Calu3 (cell line): ENCODE measurements at places on chromosomes 13 and 19.

GRCh38 chr19:48969276-48970138 is 4.4 kb downstream of the FTL start:
- DNase-seq, result no peak

- DNase-seq, result no peak
These were observed 77.0 kb upstream of the TSC22D1 start for GRCh38 chr13:44652962-44653660.

DNA sequence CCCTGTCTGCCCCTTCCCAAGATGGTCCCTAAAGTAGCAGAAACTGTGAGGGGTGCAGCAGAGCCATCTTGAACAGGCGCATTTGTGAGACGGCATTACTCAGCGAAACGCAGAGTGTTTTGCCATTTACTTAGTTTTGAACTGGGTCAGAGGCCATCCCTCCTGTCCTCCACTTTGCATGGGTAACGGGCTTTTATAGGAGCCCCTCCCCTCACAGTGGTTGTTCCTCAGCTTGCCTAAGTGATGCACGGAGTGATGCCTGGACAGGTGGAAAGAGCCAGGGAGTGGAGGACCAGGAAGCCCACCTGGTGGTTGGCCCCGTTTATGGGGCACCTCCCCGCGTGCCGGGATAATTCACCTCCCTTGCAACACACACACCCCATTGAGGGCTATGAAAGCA is 68.0 kb upstream of the C1QTNF9 start:
- no peak for DNase-seq

DNA sequence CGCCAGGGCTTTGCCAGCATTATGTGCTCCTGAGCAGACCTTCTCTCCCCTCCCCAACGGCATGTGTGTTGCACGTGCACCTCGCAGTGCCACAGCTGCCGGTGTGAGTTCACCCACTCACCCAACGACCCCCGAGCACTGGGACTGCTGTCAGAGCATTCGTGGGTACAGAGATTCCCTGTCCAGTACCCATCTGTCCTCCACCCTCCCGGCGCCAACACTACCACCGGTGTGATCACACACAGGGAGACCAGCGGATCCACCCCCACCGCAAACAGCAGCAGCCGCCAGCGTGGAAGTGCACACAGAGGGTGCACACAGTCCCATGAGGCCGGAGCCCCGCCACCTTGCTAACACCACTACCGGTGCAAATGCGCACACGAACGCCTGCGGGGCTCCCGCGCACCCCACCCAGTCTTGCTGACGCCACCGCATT is 15.9 kb downstream of the LILRA1 start:
- no peak for DNase-seq

DNA sequence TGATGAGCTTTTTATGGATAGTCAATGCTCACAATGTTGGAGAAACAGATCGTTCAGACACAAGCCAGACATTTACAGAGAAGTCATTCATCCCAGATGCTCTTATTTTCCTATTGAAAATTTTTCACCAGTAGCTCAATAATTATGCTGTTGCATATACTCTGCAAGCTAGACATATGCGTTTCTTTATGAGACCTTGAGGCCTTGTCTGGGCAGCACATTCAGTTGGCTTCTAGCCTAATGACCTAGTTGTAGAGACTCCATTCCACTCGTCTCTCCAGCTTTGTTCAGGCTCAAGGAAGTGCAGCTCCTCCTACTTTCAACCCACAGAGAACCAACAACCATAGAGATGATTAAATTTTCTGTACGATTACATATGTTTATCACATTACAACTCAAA is 237.7 kb downstream of the MZT1 start:
- DNase-seq, result no peak

- no peak for DNase-seq
These were observed 783.3 kb upstream of the ATXN8OS start for GRCh38 chr13:69324090-69324886.

DNA sequence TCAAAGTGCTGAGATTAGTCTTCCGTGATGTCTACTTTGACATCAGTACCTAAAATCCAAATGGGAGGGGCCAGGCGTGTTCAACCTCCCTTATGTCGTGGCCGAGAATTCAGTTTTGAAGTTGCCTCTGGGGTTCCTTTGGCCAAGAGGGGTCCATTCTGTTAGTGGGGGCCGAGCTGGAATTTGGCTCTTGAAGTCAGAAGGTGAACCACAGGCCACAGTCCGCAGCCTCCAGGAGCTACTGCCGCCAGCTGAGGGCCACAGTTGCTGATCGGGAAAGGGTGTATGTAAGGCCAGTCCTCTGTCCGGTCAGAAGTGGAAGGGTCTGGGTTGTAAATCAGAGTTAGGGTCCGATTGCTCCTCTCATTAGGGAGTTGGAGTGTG is 31.0 kb downstream of the ATP11A start:
- no peak for DNase-seq

DNA sequence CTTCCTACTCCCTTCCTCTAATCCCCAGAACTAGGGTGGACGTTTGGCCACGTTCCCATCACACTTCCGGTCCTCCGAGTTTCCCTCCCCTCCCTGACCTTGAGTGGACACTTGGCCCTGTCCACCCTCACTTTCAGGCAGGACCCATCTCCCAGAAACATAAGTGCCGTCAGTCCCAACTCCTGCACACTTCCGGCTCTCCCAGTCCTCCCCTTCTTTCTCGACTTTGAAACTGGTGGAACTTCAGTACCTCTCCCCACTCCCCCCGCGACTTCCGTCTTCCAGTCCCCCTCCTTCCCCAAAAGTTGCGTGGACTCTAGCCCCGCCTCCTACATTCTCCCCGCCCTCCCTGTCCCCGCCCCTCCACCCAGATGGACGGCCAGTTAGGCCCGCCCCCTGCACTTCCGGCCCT is 278 bp upstream of the ZNF274 start:
- no peak for DNase-seq

GRCh38 chr19:46571495-46571894 is 29.6 kb upstream of the CALM3 start:
- DNase-seq, result peak; percentile 30

GRCh38 chr19:12997179-12997966 is 2.1 kb downstream of the NFIX start:
- no peak for DNase-seq

- DNase-seq, result no peak
These were observed 33.9 kb downstream of the KL start for GRCh38 chr13:33050161-33050560.

- no peak for DNase-seq
These were observed 106.1 kb downstream of the RGCC start for GRCh38 chr13:41563341-41563983.

GRCh38 chr13:19587635-19588300 is 26.4 kb upstream of the TPTE2 start:
- peak; percentile 44 for DNase-seq

DNA sequence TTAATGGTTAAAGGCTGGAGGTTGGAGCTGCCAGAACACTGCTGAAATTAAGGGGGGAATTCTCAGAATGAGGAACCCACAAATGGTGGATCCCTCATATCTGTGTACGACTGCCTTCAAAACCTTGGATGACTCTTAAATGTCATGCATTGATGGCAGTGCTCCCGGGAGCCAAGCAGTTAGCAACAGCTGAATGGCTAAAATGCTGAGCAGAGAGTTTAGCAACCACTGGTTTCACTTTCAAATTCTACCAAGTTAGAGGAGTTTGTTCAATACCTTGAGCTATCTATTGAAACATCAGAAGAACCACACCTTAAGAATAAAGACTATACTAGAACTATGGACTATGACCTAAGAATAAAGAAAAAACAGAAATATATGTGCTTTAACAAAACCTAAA is 41.4 kb downstream of the UQCRFS1 start:
- DNase-seq, result no peak

- no peak for DNase-seq
These were observed 4.4 kb upstream of the SRRM5 start for GRCh38 chr19:43607238-43608205.

DNA sequence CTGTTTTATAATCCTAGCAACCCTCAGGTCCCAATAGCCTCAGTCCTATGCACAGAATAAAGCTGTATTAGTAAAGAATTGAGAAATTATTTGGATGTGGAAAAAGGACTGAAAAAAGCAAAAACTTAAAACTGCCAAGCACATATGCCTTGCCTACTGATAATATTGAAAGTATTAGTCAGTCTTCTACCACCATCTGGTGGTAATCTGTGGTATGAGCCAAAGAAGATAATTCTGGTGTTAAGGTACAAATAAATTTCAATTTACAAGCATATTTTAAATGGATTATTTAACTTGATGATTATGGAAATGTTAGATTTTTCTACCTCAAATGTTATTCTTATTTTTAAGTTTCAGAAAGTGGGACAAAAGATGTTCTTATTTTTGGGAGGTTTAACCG is 460.3 kb upstream of the KLHL1 start:
- DNase-seq, result no peak

DNA sequence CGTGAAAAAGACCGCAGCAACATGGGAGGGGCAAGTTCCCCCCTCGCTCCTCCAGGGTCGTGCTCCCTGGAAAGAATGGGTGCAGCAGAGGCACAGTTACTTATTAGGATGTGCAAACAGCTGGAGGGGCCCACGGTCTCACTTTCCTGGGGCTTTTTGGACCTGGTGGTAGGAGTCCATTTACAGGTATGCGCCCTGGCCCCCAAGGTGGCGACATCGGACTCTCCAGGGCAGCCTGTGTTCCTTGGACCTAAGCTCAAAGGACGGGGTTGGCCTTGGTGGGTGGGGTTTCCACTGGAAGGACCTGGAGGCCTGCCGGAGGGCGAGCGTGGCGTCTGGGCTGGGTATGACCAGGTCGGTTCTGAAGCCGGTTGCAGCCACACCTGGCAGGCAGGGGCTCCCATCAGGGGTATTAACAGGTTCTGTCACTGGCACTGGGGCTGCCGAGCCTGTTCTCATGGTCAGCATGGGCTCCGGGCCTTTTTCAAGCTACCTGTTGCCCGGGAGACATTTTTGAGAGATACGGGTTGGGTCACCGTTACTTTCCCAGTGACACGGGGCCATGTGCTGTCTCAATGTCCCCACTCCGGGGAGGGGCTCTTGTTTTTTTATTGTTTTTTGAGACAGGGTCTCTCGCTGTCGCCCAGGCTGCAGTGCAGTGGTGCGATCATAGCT is 5.9 kb downstream of the ZFR2 start:
- DNase-seq, result no peak

- DNase-seq, result no peak
These were observed 5.5 kb upstream of the KCTD4 start for GRCh38 chr13:45206340-45206739.

DNA sequence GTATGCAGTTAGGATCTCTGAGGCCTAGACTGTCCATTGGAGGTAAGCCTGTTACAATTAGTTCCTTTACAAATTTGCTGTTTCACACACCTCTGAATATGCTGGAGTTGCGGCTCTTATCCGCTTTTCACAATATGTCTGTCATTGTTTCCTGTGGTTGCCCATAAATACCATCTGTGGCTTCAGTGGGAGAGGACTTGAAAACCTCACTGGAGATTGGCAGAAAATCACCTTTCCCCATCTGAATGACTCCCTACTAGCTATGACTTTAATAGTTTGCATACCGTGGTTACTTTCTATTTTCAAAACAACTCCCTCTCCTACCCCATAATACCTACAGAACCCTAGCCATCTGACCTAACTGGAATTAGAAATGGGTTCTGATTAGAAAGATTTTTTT is 454.3 kb downstream of the PCDH17 start:
- DNase-seq, result no peak

- DNase-seq, result no peak
These were observed 113.4 kb upstream of the UQCRFS1 start for GRCh38 chr19:29326351-29326750.

DNA sequence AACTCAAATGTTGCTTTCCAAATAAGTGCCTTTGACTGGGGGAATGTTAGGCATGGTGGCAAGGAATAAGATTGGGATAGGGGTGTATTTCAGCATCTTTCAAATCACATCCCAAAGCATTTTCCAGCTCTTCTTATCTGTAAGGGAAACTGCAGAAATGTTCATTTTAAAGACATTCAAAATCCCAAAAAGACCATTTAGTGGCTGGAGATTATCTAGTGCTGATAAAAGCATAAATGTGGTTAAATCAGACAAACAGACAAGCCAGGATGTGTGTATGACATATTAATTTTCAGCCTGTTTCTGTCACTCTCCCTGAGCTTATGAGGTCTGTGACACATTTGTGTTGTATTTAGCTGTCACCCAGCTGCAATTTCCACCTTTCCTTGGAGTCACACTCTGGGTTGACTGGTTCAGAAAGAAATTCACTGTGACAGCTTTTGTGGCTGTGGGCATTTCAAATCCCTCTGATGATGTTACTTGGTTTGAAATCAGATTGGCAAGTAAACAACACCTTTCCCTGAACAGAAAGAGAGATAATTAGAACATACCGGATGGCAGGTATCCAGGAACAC is 69.7 kb upstream of the SIAH3 start:
- no peak for DNase-seq

- DNase-seq, result no peak
These were observed 226.3 kb downstream of the DLEU7 start for GRCh38 chr13:50617134-50617721.

DNA sequence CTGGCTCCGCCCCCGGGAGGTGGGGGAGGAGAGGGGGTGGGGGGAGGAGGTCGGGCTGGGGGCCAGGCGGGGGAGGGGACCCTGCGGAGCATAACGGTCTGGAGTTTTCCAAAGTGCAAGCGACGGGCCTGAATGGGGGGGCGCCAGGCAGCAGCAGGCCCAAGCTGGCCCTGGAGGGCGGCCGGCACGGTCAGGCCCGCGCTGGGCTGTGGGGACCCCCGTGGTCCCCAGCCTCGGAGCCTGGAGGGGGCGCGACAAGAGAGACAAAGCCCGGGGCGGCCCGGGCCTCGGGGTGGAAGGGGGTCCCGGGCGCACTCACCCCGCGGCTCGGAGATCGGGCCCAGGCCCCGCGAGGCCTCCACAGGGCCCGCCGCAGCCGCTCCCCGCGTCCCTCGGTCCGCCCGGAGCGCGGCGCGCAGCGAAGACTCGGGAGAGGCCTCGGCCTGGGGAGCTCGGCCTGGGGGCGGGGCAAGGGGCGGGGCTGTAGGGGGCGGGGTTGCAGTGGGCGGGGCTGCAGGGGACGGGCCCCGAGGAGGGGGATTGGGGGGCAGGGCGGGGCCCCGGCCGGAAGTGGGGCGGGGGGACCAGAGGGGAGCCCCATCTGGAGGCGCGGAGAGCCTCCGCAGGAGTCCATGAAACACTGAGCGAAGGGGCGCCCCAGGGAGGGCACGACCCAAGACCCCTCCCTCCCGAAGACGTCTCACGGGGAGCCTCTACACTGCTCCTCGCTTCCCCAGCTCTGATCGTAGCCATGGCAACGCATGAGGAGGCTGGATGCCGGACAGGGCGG is 47.6 kb downstream of the PTPRS start:
- DNase-seq, result peak; percentile 51

GRCh38 chr13:97566907-97567306 is 132.9 kb downstream of the RAP2A start:
- DNase-seq, result no peak

GRCh38 chr19:5339950-5340636 is 519 bp downstream of the PTPRS start:
- DNase-seq, result peak; percentile 50

- DNase-seq, result no peak
These were observed 69.5 kb downstream of the LATS2 start for GRCh38 chr13:20991741-20992520.

GRCh38 chr13:32047088-32047487 is 15.5 kb downstream of the FRY start:
- no peak for DNase-seq

GRCh38 chr13:31433207-31433606 is 233.4 kb downstream of the B3GLCT start:
- DNase-seq, result no peak

GRCh38 chr13:49022472-49023144 is 46.9 kb downstream of the FNDC3A start:
- no peak for DNase-seq
